ENCODE measurements at places on chromosomes 3 and 15. TPM values are rescaled to one million over a fixed set of nuclear protein-coding genes. Genes with fewer than 3 reads are reported as not detected.

DNA sequence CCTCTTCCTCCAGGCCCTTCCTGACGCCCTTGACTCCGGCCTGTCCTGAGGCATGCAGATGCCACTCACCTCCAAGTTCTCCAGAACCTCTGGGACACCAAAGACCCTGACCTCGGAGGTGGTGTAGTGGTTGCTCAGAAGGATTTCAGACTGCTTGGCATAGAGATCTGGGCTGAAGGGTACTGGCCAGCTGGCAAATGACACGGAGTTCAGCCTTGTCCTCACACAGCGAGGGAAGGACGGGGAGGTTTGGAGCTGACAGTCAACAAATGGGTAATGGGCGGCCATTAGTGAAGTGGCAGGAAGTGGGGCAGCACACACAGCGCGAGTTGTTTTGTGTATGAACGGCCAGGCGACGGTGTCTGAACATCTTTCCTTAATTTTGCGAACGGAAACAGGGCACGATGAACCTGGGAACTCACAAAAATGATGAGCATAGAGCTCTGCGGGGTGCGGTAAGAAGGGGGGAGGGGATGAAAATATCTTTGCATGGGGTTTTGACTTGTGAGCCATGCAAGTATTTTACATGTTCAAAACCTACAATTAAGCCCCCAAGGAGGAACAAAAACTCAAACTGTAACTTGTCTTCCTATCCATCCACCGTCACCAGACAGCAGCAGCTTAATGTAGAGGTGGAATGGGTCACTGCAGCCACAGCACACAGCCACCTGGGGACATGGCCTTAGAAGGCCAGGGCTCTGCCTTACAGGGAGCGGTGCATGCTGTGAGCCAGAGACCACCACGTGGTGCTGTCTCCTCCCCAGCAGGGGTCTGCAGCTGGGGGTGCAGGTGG, 43.6 kb upstream of the RPL32 start:
- DNase-seq = no peak

NRG4 gene
- polyA plus RNA-seq = 1.7 TPM

CAMK2N2 gene
- not detected for polyA plus RNA-seq

DNA sequence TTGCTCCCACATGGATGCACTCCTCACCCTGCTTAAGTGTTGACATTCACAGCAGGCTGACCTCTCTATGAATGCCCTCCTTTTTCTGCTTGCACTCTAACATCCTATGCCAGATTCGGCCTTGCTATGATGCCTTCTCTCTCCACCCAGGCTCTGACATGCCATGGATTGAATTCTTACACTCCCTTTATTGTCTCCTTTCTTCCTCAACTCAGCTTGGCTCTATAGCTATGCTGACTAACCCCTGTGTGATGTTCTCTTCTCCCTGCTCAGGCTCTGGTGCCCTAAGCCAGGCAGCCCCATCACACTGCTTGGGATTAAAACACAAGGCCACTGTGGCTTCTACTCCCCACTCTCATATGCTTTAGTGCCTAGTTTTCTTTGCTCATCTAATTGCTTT, 563.7 kb downstream of the NSUN3 start:
- no peak for DNase-seq

CNTN3 gene
- polyA plus RNA-seq = not detected

DNA sequence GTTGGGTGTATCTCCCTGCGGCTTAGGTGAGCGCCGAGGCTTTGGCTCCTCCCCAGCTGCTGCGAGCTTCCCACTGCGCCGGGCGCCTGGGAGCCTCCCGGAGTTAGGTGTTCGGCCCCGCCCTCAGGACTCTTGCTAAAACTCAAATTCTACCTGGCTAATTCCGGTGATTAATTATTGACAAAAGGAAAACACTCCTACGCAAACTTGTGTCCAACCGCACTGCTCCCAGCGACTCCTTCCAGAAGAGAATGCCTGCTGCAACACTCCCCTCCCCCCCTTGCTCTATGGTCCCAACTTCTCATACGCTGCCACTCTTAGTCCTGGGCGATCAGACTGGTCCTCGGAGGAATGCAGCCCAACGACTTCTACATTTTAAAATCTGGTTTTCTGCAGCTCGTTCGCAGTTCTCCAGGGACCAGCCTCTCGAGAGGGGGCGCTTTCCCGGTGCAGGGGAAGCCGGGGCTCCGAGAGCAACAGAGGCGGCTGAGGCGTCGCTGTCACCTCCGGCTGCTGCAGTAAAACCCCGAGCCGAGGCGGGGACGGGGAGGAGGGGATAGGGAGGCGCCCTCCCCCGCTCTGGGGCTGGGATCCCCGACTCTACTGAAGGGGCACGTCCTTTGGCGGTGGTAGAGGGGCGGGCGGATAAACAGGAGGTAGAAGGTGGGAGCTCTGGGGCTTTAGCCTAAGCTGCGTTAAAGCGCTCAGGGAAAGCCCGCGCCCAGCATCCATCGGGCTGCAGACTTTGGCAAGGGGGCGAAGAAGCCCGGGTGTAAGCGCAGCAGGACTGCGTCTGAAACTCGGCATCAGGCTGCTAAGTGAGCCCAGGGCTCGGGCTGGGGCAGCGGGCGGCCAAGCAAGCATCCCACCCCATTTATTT, at the start of gene SPTSSB:
TSS of gene SPTSSB (minus strand) at position 77 of the 880 bp plus-strand sequence. CDS start 25,194 bp downstream, outside the sequence.
- DNase-seq = no peak

CPN2 gene
- not detected for polyA plus RNA-seq

GRCh38 chr15:22786868-22787698, 639 bp downstream of the NIPA1 start:
- no peak for DNase-seq
